Astrocyte of the hippocampus (primary cell): ENCODE measurements at places on chromosomes 4 and X.
A peak's percentile ranks its signal among the peaks of the same experiment; 100 is the strongest.

DNA sequence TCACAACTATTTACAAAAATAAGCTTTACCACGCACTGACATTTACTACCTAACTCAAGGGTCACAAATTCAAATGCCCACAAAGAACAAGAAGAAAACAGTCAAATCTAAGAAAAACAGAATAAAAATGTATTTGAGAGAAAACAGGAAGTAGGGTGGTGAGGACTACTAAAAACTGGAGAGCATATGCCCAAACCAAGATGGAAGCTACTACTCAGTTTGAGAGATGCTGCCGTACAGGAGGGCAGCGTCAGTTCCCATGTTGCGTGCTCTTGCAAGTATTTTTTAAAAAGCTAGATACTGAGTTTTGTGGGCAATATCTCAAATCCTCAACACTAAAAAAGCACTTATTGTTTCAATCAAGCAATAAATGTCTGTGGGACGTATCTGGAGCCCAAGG is 16.2 kb downstream of the HNRNPD start:
- no peak for DNase-seq

DNA sequence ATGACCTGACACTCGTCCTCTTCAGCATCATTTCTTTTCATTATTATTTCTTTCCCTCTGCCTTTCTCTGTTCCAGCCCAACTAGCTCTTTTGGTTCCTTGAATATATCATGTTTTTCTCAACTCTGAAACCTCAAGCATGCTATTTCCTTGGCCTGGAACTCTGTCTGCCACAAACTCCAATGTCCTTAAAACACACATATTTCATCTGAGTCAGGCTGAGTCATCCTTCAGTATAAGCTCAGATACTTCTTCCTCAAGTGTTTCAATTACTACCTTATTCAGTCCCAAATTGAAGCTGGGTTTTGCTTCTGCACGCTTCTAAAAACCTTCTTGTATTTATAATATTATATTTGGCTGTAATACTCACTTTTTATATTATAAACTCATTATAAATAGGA is 424.2 kb downstream of the PDGFC start:
- peak; percentile 92 for DNase-seq

- no peak for DNase-seq
Observed at GRCh38 chr4:189278597-189279165, 662.0 kb upstream of the FRG1 start.

GRCh38 chr4:63841266-63841665 is 568.0 kb downstream of the TECRL start:
- no peak for DNase-seq

GRCh38 chrX:149527705-149528104 is 13.1 kb upstream of the EOLA1 start:
- DNase-seq, result peak; percentile 28

DNA sequence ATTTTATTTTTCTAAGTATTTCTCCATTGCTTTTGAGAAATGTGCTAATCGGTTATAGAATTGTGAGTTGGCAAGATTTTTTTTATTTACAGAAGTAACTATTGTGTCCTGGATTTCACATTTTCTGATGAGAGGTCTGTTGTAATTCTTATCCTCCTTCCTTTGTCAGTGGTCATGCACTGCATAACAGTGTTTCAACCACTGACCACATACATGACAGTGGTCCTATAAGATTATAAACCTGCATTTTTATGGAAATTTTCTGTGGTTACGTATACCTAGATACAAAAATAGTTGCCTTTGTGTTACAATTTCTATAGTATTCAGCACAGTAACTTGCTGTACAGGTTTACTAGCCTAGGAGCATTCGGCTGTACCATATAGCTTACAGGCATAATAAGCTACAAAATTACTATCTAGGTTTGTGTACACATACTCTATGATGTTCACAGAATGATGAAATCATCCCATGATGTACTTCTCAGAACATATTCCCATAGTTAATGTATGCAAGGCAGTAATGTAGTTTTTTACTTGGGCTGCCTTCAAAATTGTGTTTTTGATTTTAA is 47.8 kb downstream of the APELA start:
- no peak for DNase-seq
